CD4-positive, alpha-beta T cell treated with Interleukin-6 for 4 hours (primary cell): ENCODE measurements at places on chromosomes 6 and 20.

- DNase-seq = no peak
Measured at GRCh38 chr20:33871362-33871761, 60.2 kb downstream of the CHMP4B start.

- no peak for DNase-seq
Measured at GRCh38 chr20:13545790-13546189, 92.9 kb downstream of the TASP1 start.

DNA sequence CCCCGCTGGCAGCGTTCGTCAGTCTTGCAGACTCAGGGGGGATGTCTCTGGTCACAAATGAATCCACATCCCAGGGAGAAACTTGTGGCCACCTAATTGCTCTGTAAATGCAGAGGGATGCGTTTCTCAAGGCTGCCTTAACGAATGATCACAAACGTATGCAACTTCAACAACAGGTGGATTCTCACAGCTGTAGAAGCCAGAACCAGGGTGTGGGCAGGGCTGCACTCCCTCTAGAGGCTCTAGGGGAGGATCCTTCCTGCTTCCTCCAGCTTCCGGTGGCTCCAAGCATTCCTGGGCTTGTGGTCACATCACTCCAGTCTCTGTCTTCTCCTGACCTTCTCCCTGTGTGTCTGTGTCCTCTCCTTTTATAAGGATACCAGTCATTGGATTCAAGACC, 3.3 kb upstream of the TAF4 start:
- no peak for DNase-seq

- no peak for DNase-seq
Measured at GRCh38 chr6:170040115-170040500, 250.8 kb downstream of the DLL1 start.

DNA sequence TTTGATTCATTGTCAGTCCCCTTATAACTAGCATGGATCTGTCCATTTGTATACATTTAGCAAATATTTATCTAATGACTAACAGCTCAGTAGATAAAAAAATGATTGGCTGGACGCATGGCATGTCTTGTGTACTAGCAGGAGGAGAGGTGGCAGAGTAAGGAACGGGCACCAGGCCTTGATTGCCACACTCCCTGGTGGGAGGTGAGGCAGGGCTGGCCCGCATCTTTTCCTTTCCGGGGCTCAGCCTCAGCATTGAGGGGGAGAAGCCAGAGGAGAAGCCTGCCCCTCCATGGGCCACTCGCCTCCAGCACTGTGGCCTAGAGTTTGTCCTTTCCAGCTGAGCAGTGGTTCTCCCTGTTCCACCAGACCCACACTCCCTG, 84.9 kb upstream of the TMEM181 start:
- no peak for DNase-seq

- DNase-seq = no peak
Measured at GRCh38 chr20:44781791-44782190, 28.6 kb downstream of the RIMS4 start.

GRCh38 chr6:143026696-143027449, 33.8 kb upstream of the AIG1 start:
- DNase-seq = peak; percentile 65
